EH (cell line): ENCODE measurements at places on chromosomes 16 and 17.

DNA sequence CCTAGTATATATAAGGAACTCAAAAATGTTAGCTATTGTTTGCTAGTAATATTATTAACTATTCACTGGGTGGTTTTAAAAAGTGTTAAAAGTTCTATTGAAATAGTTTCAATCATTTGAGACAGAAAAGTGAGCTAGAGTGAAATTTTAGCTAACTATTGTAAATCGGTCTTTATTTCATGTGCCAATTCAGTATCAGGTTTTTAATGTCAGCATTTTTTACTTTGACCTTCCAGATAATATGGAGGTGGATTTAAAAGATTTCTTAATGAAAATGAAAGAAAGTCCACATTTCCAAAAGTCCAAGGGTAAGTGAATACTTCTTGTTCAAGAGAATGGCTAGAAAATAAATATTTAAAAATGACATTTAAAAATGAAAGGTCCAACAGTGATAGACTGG is 90.9 kb downstream of the EFCAB13 start:
- no peak for DNase-seq

DNA sequence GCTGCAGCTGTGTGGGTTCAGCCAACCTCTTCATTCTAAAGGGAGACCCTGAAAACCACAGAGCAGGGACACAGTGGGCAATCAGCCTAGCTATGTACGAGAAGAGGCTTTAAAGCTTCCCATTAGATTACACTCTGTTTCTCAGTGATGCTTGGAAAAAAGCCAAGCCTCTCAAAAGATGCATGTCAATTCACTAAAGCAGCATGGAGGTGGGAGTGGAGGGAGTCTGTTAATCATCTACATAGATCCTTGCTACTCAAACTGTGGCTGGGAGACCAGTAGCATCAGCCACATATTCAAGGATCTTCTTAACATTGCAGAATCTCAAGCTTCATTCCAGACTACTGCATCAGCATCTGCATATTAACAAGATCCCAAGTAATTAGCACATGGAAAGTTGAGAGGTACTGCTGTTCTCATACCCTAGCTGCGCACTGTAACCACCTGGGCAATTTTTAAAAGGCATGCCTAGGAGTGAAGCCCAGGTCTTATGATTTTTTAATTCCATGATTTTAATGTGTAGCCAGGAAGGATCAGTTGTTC is 305.9 kb downstream of the PMP22 start:
- no peak for DNase-seq

GRCh38 chr17:71110326-71110725 is 941.0 kb downstream of the KCNJ2 start:
- DNase-seq = no peak

GRCh38 chr16:3623642-3624041 is 12.2 kb upstream of the SLX4 start:
- peak; percentile 16 for DNase-seq

GRCh38 chr17:28958820-28959455 is 7.6 kb upstream of the PHF12 start:
- DNase-seq = no peak

DNA sequence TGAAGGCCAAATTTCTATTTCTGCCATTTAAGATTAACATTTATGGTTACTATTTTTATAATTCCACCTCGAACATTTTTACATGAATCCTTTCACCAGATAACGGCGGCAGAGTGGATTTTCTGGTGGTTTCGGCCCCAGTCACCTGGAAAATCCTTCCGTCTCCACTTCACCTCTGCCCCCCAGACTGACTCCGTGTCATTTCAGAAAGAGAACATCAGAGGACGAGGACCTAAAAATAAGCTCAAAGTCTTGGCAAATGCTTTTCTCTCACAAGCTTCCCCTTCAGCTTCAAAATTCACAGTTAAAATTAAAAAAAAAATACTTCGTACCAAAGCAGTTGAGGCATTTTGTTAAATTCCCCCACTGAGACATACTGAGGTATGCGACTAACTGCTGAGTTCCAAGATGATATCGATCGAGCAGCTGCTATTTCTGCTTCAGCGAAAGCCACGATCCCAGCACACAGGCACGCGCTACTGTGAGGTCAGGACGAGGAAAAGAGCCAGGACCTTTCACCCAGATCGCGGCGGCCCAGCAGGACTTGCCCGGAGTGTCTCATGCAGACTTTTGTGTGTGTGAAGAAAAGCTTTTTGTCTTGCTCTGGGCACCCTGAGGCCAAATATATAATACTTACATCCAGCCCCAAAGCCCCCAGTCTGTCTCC is 36.8 kb downstream of the ASPA start:
- DNase-seq = peak; percentile 72

DNA sequence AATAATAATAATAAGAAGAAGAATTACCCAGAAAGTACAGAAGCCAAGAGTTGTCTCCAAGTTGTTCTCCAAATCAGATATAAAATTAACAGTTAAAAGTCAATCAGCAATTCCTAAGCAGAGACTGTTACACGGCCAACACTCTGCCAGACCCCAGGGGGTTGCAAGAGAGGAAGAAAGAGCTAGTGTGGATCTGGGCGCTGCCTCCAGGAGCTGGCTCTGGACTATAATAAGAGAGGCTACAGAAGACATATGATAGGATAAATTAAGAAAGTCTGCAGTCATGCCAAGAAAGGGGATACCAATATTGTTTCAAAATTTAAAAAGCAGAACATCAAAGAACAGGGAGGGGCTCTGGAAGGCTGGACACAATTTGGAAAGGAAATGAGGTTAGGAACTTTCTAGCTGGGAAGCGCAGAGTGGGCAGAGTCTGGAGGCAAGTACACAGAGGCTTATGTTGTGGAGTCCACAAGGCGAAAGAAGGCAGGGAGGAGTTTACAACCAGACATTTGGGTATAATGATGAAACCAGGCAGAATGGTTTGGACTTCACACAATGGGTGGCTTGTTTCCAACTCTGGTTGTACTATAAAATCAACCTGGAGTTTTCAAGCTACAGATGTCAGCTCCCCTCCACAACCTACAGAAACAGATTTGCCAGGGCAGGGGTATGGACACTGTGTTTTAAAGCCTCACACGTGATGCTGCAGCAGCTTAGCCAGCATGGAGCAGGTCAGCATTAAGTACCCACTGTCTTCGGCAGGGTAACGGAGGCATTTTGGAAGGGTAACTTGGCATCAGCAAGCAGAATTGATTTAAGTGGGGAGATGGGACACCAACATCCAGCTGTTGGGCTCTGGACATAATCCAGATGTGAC is 49.4 kb downstream of the SLC39A11 start:
- DNase-seq = no peak

DNA sequence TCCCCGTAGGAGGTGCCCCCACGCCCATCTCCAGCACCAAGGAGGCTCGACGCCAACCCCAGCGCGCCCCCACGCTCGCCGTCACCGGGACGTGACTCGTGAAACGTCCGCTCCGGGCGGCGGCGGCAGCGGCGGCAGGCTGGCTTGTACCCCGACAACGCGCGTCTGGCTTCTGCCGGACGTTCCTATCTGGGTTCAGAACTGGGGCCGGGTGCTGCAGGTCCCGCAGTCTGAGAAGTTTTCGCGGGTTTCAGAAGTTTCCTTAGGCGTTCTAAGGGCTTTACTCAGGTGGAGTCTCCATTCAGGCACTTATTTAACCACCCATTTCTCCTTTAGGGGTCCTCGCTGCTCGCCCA is 672 bp upstream of the ALKBH5 start:
- DNase-seq = peak; percentile 88

GRCh38 chr17:50837980-50838954 is 2.9 kb downstream of the WFIKKN2 start:
- no peak for DNase-seq

DNA sequence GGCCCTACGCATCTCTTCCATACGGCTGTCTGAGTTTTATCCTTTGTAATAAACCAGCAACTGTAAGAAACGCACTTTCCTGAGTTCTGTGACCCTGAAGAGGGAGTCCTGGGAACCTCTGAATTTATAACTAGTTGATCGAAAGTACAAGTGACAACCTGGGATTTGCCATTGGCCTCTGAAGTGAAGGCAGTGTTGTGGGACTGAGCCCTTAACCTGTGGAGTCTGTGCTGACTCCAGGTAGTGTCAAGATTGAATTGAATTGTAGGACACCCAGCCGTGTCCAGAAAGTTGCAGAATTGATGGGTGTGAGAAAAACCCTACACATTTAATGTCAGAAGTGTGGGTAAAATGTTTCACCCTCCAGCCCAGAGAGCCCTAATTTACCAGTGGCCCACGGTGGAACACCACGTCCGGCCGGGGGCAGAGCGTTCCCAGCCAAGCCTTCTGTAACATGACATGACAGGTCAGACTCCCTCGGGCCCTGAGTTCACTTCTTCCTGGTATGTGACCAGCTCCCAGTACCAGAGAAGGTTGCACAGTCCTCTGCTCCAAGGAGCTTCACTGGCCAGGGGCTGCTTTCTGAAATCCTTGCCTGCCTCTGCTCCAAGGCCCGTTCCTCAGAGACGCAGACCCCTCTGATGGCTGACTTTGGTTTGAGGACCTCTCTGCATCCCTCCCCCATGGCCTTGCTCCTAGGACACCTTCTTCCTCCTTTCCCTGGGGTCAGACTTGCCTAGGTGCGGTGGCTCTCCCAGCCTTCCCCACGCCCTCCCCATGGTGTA is 1.5 kb downstream of the GAA start:
- no peak for DNase-seq

GRCh38 chr17:74305865-74306654 is 20.0 kb upstream of the KIF19 start:
- no peak for DNase-seq

- no peak for DNase-seq
These were observed 252.9 kb downstream of the ZFHX3 start for GRCh38 chr16:72794986-72795385.

DNA sequence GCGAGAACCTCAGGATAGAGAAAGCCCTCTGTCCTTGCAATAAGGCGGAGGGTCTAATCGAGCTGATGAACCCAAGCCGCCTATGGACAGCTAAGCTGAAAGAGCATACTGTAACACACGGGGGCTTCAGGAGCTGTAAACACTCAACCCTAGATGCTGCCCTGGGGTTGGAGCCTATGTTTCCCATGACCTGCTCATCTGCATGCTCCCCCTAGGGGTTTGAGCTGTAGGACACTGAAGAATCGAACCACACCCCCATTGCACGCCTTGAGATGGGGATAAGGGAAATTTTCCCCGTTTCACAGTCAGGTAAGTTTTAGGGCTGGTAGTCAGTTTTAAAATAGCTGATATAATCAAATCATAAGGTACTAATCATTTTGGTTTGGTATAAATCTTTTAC is 675.6 kb upstream of the CDH8 start:
- no peak for DNase-seq

DNA sequence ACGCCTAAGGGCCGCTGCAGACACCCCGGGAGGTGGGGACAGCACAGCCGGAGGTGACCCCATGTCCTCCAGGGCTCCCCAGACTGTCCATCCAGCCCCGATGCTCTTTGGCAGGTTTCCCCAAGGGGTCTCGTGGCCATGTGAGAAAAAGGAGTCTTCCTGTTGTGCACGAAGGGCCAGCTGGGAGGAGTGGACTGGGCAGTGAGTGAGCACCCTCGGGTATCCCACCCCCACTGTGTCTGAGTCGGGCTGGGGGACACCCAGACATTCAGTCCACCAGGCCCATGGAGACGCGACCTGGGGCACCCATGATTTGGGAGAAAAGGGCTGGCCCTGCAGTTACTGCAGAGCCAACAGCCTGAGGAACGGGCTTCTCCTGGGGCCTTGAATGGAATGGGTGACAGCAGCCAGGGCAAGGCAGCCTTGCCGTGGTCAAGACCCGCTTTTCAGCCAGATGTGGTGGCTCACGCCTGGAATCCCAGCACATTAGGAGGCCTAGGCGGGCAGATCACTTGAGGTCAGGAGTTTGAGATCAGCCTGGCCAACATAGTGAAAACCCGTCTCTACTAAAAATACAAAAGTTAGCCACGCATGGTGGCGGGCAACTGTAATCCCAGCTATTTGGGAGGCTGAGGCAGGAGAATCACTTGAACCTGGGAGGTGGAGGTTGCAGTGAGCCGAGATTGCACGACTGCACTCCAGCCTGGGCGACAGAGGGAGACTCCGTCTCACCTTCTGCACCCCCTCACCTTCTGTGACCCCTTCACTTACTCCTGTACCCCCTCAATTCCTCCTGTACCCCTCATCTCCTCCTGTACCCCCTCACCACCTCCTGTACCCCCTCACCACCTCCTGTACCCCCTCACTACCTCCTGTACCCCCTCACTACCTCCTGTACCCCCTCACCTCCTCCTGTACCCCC is 24.1 kb upstream of the CAPN15 start:
- DNase-seq = no peak

DNA sequence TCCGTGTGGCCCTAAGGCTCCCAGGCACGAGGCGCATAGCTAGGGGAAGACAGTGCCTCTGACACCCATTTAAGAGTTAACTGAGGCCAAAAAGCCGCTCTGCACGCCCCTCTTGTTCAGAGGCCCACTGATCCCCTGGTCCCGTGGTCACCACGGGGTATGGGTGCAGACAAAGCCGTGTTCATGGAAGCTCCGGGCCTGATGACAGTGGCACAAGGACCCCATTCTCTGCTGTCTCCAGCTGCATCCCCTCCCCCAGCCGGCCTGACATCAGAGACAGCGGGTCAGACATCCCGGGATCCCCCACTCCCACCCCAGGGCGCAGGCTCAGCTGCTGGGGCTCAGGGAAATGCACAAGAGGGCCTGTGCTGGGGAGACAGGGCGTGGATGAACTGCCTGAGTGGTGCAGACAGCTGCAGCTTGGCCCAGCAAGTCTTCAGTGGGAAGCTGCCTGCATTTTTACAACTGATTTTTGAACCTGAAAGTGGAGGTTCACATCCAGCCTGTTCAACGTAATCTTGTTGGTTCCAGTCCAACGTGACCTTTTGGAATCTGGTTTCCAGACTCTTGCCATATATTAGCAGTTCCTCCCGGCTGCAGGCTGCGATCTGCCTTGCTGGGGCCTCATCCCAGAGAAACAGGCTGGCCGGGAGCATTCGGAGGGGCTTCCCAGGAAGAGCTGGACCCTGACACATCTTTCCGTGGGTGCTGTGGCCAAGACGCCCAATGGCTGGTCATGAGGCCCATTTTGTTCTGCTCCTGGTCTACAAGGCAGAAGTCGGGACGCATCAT is 9.7 kb upstream of the BAHCC1 start:
- DNase-seq = no peak

GRCh38 chr17:1123921-1124715 is 55.7 kb downstream of the ABR start:
- DNase-seq = no peak

DNA sequence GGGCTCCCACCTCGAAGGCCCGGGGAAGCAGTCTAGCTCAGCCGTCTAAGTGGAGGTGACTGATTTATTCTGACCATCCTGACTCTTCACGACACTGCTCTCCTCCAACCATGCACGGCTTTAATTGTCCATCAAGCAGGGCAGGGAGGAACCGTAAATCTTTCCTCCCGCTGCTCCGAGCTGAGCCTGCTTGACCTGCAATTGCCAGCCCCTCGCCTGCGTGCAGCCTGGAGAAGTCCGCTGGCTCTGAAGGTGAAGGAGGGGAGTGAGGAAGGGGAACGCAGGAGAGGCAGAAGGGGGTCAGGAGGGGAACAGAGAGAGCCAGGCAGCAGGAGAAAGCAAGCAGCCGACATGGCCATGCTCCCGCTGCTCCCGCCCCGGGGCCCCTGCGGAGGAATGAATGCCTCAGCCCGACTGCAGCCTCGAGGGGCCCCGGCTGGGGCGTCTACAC is 10.1 kb downstream of the RBFOX3 start:
- no peak for DNase-seq
